Stimulated activated CD4-positive, alpha-beta T cell treated with anti-CD3 and anti-CD28 coated beads, TNF-alpha, amount 100 ng/mL, for 4 hours (primary cell): ENCODE measurements at places on chromosomes 6 and 20.
A peak's percentile ranks its signal among the peaks of the same experiment; 100 is the strongest.

DNA sequence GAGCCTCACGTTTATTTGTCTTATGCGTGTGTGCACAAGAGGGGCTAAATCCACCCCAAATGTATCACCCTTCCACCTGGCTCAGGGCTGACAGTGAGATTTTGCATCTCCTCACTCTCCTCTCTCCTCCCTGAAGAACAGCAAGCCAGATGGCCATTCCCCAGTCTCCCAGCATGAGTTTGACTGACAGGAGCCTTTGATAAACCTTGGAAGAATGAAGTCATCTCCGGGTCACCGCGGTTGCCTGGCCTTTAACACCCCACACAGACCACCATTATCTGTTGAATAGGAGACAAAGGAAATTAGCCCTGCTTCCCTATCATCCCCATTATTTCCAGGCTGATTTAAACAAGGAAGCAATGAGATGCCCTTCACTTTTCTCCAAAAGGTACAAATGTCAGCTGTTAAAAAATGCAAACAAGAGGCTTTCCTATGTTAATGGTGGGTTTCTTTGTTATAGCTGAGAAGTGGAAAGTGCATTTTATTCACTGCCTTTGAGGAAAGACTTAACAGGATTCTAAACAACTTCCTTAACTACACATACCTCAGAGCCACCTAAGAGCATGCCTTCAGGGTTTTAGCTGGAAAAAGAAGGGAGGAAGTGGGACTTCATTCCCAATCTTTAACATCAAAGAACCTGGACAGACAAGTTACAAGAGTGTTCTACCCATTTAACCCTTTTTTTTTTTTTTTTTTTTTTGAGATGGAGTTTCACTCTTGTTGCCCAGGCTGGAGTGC is 524.8 kb upstream of the ID4 start:
- no peak for DNase-seq

GRCh38 chr6:5250451-5250850 is 10.3 kb downstream of the LYRM4 start:
- no peak for DNase-seq

DNA sequence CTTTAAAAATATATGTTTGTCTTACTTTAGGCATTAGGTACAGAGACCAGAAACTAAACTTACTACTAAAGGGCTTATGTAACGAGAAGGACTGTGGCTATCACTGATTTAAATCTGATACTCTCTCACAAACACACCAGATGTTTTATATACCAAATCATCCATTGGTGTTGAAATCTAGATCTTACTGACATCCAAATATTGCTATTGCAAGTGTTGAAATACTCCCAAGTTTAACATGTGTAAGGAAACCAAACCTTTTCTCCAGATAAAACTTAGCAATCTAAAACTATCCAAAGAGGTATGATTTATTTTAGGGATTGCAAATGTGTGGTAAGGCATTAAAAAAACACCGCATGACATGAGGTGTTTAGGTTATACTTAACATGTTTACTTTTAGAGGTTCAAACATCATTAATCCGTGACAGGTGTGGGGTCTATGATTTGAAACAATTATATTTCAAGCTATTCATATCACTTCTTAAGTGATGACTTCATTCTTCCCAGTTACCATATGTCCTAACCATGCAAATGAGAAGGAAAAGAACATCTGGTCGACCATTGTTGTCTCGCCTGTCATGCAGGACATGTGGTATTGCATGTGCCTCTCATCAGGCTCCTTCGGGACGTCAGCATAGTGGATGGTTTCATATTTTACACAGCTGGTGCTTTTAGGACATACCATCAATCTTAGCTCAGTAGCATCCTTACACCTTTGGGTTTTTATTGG is 168.3 kb upstream of the SPACA1 start:
- DNase-seq: no peak

- DNase-seq: no peak
Measured at GRCh38 chr6:52790861-52791260, 12.8 kb downstream of the GSTA1 start.

- no peak for DNase-seq
Measured at GRCh38 chr6:11921017-11921438, 91.1 kb upstream of the HIVEP1 start.

GRCh38 chr6:149368065-149368464 is 32.0 kb upstream of the SUMO4 start:
- DNase-seq: no peak

DNA sequence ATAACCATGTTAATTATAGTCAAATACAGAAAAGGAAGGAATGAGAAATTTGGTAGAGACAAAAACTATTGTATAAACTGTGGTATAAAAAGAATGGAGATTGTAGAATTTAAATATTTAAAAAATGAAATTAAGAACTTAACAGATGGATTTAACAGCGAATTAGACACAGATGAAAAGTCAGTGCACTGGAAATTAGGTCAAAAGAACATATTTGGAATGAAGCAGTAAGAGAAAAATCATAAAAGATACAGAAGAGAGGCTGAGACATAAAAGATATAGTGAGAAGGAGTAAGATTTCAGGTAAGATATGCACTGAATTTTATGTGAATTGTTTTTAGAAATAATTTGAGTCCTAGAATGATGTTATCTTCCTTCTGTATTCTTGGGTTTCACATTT is 14.0 kb downstream of the TSPYL4 start:
- no peak for DNase-seq

DNA sequence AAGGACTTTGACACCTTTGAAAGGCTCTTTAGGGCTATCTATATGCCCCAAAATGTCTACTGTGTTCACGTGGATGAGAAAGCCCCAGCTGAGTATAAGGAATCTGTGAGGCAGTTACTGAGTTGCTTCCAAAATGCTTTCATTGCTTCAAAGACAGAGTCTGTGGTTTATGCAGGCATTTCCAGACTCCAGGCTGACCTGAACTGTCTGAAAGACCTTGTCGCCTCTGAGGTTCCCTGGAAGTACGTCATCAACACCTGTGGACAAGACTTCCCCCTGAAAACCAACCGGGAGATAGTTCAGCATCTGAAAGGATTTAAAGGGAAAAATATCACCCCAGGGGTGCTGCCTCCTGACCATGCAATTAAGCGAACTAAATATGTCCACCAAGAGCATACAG is 65.2 kb downstream of the GCNT2 start:
- no peak for DNase-seq

DNA sequence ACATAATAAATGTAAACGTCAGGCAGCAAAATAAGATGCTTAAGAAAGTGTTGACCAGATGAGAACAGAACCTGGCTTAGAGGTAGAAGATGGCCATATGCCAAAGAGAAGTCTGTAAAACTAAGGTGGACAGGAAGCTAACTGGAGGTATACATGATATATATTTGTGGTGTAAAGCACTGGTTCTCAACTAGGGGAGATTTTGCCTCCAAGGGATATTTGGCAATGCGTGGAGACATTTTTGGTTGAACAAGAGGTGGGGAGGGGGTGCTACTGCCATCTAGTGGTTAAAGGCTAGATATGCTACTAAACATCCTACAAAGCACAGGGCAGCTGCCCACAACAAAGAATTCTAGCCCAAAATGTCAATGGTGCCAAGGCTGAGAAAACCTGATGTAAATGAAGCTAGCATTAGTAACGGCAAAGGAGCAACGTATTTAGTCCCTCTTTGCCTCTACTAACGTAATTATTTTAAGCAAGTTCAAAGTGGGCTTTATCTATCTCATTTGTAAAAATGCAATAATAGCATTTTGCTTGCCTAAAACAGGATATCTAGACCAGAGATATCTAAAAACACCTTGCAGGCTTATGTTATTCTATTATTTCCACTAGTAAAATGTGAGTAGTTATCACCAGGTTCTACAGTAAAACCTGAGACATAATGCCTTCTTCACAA is 182.6 kb downstream of the RNGTT start:
- peak; percentile 2 for DNase-seq

DNA sequence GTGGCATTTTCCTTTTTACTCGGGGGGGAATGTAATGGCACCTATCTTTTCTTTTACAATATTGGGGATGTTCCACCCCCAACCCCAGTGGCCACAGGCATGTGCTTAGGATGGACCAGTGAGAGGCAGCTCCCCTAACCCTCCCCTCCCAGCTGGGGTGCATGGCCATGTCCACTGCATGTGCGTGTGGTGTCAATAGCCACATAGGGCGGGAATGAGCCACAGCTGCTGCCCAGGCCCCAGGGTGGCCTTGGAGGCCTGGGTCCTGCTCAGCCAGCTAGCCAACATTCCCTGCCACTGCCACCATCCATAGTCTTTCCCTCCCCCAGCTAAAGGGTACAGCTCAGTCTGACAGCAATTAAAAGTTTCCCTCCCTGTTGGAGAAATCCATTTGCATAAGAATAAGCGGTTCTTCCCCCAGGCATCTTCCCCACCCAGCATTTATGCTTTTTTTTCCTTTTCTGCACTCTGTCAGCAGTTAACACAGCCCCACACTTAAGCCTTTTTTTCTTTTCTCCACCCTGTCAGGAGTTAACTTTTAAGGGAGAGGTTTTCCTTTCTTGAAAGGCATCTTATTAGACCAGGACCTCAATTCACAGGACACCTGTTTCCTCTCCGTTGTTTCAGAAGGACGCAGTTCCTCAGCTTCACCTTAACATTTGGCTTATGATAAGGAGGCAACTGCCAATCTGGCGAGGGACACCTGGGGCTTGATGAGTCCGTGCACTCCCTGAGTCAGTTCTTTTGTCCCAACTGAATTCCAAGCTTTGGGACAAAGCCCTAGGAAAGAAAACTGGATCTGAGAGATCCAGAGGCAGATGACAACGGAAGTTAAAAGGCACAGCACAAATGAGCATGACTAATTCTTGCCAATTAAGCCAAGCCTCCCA is 121.4 kb downstream of the TPBG start:
- DNase-seq: no peak

DNA sequence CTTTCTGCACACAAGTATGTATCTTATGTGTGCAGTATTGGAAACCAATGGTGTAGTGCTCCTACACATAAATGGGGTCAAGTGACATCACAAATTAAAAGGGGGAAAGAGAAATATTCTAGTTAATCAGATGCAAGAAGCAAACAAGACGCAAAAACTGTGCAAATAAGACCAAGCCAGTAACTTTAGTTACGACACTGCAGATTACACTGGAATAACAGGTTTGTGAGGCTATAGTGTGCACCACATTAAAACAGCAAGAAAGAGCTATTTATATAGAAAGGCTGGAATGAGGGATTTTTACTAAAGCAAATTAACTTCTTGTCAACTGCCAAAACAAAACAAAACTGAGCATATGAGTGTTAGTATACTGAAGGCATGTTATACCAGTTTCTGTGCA is 45.8 kb downstream of the NR2E1 start:
- no peak for DNase-seq

DNA sequence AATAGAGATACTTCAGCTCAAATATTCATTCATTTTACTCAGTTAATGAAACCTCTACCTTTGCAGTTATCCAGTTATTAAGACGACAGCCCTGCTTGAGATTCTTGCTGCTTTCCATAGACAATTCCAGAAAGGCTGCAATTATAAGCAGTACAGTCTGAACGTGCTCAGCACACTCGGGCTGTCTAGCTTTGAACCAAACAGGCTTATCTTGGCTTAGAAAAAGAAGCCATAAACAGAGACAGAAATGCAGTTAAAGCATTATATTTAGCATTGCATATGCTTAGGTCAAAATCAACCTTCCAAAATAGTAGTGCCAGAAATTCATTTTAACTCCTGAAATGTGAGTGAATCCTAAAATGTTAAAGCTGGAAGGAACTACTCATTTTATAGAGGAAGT is 204.1 kb upstream of the KCNQ5 start:
- DNase-seq: no peak

DNA sequence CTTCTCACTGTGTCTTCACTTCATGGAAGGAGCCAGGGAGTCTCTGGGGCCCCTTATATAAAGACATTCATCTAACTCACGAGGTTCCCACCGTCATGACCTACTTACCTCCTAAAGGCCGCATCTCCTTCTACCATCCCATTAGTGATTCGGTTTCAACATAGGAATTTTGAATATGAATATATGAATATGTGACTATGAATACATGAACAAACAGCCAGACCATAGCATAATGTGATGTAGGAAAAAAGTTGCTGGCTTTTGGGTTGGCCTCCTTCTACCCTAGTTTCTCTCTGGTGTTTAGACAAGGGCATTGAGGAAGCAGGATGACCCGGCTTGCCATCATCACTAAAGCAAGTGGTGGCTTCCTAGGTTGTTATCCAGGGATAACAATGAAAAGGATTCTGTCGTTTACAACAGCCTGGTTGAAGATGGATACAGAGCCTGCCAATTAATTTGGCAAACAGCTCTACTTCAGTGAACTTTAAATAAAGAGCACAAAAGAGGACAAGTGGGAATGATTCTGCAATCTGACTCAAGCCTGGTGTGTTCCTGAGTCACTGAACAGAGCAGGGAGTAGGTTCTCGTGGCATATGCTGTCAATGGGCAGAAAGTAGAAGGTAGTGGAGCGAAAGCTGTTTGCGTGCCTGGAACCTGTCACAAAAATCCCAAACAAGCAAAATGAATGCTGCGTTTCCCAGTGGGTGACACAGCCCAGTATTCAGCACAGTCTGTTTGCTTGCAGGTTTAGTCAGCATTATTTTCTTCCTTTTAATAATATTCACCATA is 44.0 kb upstream of the DOK5 start:
- no peak for DNase-seq

DNA sequence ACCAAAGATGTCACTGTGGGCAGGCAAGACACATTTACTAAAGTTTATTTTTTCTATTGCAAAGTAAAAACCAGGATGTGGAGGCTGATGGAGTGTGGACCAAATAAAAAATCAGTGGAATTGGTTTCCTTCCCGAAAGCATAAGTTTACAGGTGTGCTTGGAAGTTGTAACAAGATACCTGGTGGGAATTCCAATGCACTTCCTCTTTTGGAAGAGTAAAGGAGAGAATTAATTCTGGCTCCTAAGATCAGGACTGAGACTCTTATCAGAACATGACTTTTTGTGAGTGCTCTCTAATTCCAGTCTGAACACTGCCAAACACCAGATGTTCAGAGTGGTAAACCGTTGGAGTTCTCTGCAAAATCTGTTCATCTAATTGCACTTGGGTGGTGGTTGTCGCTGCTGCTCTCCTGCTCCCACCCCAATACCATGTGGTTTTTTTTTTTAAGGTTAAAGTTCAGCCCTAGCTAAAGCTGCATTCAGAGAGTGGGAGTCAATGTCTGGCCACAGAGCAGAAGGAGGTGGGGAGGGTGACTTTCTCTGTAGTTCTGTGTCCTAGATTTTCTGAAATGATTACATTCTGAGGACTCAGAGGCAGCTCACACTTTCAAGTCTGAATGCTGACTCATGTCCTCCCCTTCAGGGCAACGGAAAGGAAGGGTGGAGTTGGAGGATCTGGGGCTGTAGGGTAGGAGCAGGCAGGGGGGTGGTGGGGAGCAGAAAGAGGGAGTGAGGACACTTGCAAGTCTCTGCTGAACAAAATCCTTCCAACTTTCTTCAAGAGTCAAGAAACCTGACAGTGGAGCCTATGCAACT is 275.8 kb upstream of the PRDM1 start:
- DNase-seq: no peak
